ENCODE measurements at places on chromosomes 7 and 10.

DNA sequence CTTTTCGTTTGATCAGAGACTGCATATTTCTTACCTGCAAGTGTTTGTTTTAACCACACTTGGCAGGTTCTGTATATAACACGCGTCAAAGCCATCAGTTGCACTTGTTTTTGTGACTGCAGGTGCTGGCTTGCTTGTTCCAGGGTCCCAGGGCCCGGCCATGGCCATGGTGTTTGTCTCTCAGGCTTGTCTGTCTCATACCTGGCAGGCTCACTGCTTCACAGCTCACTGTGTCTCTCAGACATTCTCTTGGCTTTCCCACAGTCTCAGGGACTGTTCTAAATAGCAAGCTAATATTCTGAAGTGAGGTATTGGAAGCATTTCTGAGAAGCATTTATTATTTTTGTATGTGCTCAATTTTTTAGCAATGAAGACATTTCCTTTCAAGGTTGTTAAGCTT is 46.9 kb downstream of the GPR141 start:
- DNase-seq: no peak

GRCh38 chr10:6958711-6959110 is 378.6 kb upstream of the PRKCQ start:
- DNase-seq: no peak

- DNase-seq: no peak
Measured at GRCh38 chr7:50727711-50728110, 55.0 kb downstream of the GRB10 start.

DNA sequence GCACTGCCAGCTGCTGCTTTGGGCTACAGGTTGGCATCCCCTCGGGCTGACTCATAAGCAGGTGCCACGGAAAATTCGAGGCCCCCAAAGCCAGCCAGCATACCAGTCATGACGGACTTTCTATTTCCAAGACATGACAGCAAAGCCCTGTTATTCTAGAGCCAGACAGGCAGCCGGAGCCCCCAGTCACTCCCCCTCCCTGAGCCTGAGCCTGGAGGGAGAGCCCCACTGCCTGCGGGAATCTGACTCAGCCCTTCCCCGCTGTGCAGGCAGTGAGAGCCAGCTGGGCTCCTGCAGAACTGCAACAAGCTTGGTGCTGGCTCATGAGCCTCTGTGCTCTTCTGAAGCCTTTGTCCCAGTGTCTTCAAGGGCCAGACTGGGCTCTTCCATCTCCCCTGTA is 15.8 kb downstream of the BTBD16 start:
- DNase-seq: no peak

GRCh38 chr10:132884041-132884440 is 58.3 kb downstream of the CFAP46 start:
- DNase-seq: no peak

DNA sequence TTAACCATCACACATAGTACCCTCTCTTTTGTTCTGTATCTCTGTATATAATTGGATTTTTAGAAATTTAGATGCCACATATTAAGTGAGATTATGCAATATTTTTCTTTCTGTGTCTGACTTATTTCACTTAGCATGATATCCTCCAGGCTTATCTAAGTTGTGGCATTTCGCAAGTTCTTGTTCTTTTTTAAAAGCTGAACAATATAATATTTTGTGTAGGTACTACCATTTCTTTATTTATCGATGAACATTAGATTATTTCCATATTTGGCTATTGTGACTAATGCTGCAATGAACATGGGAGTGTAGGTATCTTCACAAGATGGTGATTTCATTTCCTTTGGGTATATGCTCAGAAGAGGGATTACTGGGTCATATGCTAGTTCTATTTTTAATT is 295.0 kb downstream of the SUGCT start:
- no peak for DNase-seq

DNA sequence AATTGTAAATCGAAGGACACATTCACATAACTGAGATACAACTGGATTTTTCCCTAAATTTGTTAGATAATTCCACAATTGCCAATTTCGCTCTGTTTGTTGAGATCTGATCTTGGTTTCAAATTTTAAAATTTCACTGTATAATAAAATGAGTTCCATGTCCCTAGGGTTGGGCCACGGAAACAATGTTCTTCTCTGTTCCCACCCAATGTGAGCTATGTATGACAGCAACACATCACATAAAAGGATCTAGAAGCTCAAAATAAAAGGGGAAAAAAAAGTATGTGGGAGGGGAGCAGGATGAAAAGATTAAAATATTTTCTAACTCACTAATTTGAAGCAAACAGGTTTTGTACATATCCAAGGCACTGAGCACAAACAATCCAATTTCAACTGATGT is 287.8 kb upstream of the MKLN1 start:
- no peak for DNase-seq

GRCh38 chr7:134391223-134391622 is 67.7 kb downstream of the AKR1B1 start:
- DNase-seq: no peak

GRCh38 chr7:44196450-44196872 is 4.3 kb upstream of the YKT6 start:
- no peak for DNase-seq

DNA sequence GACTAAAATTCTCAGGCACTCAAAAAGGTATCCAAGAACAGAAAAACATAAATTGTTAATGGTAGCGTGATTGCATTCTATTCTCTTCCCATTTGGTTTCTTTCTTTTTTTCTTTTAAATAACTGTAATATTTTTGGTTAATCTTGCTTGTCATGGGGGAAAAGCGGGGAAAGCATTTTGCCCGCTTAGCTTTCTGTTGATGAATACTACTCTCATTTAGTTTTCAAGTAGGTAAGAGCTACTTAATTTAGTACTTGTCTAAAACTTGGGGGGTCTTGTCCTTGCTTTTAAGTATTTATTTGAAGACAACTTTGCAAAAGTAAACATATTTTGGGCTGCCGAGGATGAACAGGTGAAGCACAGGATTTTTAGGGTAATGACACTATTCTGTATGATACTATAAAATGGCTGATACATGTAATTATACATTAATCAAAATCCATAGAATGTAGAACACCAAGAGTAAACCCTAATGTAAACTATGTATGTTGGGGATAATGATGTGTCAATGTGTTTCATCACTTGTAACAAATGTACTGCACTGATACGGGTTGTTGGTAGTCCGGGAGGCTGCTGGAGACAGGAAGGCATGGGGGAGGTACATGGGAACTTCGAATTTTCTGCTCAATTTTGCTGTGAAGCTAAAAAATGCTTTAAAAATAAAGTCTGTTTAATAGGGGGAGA is 1.7 kb downstream of the TES start:
- DNase-seq: no peak

DNA sequence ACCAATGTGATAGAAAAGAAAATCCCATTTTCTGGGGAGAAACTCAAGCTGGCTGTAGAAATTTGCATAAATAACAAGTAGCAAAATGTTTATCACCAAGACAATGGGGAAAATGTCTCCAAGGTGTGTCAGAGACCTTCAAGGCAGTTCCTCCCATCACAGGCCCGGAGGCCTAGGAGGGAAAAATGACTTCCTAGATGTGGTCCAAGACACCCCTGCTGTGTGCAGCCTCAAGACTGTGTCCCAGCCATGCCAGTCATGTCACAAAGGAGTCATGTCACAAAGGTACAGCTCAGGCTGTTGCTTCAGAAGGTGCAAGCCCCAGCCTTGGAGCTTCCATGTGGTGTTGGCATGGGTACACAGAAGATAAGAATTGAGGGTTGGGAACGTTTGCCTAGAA is 33.7 kb upstream of the THSD7A start:
- DNase-seq: no peak

DNA sequence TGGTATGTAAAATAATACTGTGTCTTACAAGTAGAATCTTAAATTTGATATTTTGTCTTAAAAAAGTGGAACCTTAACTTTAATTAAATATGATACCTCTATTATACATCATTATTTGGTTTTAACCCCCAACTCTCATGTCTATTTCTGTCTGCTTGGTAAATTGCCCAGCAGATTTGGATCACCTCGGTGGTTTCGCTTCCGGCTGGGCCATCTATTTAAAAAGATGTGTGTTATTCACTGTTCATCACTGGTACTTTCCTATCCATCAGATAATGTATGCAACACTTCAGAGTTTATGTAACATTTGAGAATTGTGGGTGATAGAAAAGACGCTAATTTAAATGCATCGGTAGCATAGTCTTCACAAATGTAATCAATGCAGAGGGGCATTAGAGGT is 119.7 kb downstream of the SND1 start:
- DNase-seq: no peak
